ENCODE measurements at places on chromosomes 5 and 9.
A peak's percentile ranks its signal among the peaks of the same experiment; 100 is the strongest.

- DNase-seq, result no peak
Measured at GRCh38 chr5:137672001-137672400, 63.9 kb downstream of the KLHL3 start.

DNA sequence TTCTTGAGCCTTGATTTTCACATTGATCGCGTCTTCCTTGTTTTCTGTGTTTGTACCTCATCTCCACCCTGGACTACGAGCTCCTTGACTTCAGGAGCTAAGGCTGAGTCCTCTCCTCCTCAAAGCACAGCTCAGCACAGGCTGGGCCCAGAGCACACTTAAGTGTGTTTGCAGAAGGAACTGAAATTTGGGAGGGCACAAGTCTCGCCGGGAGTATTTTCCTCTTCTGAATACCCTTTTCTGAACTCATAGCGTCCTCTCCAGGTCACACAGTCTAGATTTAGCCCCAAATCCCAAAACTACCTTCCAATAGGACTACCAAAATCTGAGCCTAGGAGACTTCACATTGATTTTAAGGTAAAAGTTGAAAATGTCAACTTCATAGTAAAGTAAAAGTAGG is 41.6 kb downstream of the TSTD2 start:
- DNase-seq, result no peak

DNA sequence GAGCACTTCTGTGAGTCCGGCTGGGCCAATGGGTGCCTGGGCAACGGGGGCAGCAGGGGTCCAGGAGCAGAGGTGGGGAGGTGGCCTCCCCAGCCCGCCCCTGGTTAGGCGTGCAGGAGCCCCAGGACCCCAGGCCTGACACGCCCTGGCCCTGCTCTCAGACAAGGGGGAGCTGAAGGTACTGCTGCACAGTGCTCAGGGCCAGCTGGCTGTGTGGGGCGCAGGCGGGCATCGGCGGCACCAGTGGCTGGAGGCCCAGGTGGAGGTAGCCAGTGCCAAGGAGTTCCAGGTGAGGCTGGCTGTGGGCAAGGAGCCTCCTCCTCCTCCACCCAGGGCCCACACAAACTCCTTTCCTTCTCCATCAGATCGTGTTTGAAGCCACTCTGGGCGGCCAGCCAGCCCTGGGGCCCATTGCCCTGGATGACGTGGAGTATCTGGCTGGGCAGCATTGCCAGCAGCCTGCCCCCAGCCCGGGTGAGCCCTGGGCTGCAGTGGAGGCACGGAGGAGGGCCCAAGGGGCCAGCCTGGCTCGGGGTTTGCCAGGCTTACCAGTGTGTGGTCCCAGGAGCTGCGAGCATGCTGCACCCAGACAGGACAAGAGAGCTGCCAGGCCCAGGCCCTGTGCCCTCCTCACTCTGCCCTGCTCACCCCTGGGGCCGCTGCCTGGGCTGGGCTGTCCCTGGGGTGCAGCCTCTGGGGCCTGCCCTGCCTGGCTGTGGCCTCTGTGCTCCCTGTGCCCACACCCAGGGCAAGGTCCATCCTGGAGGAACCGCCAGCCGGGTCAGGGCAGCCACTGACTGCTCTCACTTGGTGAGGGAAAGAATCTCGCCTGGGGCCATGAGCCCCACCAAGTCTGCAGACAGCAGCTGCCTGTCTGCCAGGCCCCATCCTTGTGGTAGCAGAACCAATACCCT is 7.0 kb downstream of the MAMDC4 start:
- peak; percentile 60 for DNase-seq

- DNase-seq, result peak; percentile 15
Measured at GRCh38 chr5:133130387-133131118, 78.7 kb downstream of the HSPA4 start.

DNA sequence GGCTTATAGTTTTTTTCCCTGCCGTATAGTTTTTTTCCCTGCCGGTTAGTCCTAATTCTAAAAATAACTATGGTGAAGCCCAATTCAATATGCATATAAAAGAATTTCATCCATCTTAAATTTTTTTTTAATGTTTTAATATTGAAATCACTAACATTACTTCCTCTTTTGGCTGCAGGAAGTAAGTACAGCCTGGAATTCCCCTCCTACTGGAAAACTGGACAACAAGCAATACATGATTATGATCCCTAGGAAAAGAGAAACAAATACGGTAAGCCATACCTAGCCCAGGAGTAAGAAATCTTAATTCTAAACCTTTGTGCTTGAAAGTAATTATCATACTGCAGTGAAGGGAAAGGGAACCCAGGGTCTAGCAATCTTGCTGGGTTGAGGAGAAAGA is 119.0 kb downstream of the NR3C1 start:
- DNase-seq, result no peak

GRCh38 chr9:31519011-31519410 is 865.4 kb upstream of the ACO1 start:
- no peak for DNase-seq

GRCh38 chr9:132901858-132902831 is 23.4 kb downstream of the SPACA9 start:
- peak; percentile 86 for DNase-seq

DNA sequence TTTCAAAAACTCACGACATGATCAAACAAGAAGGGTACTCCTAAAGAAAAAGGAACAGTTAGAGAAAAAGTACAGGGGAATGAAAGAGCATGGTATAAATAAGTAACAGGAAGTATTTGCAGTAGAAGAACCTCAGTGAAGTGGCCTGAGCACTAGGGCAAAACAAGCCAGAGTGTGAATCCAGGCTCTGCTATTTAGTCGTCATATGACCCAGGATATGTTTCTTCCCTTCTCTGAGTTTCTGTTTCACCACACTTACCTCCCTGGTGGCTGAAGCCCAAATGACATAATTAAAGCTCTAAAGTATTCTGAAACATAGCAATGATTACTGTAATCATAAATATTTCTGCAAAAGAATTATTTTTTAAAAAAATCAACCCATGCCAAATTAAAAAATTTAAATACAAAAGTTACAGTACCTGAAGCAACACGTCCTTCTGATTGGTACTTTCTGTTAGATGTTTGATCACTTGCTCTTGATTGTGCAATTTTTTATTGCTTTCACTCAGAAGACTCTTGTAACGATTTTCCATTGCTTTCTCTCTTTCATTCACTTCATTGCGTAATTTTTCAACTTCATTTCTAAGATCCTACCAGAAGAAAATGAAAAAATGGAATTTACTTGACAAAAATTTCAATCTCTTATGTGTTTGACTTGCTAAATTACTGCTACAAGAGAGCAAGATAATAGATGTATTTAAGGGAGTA is 88.9 kb downstream of the CDK5RAP2 start:
- no peak for DNase-seq

GRCh38 chr5:90866333-90866732 is 307.7 kb downstream of the ADGRV1 start:
- peak; percentile 56 for DNase-seq

- DNase-seq, result no peak
Measured at GRCh38 chr5:141208478-141208877, at the start of gene PCDHB12. TSS of gene PCDHB12 (plus strand) at chr5:141208719. CDS start at chr5:141208908, 189 bp downstream.

- peak; percentile 76 for DNase-seq
Measured at GRCh38 chr5:98905857-98906688, 22.7 kb downstream of the CHD1 start.

DNA sequence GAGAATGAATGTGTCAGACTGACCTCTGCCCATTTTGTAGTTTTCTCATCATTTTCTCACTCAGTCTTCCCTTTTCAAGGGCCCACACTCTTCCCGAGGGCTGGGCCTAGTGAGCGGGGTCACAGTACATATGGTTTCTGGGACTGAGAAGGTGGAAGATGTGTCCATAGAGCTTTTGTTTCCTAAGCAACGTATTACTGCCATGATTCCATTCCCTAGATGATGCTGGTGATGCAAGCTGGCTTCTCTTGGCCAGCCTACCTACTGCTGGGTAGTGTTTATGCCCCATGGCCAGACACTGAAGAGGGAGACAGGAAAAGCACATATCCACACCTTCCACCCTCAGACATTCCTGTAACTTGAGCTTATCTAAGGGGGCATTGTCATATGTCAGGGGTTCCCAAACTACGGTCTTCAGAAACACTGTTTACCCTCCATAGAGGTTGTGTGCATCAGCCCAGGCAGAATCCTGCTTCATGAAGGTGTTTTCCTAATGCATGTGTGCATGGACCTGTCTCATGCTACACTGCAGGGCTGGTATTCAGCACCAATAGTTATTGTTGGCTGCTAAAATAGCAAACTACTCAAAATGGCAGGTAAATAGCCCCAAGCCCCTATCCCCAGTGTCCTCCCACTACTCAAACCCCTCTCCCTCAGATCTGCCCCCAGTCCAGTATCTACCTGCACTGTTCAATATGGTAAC is 9.5 kb downstream of the IRF1 start:
- no peak for DNase-seq

GRCh38 chr9:94250456-94250855 is 8.6 kb upstream of the ZNF169 start:
- no peak for DNase-seq

Data from fibroblast of the aortic adventitia (primary cell).